D721Med (cell line): ENCODE measurements at places on chromosomes 5 and 9.

DNA sequence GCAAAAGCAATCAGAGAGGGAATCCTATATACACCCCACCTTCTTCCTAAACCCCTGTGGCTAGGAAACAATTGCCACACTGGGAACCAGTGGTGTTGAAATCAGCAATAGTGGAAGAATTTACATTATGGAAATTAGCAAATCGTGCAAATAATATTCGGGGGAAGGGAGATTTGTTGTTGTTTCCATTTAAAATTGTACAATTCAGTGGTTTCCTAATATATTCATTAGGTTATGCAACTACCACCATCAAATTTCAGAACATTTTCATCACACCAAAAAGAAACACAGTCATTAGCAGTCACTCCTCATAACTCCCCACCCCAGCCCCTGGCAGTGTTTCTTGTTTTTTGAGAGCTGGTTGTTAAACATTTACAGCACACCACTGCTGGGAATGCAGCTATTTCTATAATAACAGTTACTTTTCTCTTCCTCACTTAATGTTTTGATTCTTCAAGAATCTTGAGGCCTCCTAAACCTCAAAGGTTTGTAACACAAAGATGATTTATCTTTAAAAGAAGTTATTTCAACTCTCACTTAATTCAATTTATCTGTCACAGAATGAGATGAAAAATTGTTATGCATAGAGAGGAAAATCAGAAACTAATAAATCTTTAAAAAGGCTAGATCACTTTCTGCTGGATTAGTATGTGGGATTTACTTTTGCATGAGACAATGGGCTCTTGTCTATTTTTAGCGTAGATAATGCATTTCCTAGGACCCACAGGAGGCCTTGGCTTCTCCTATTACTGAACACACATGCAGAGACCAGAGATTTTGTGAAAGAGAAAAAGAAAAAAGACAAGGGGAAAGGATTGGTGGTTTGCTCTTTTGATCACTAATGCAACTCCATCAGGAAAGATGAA lies 91.8 kb upstream of the DAPK1 start:
- no peak for DNase-seq

DNA sequence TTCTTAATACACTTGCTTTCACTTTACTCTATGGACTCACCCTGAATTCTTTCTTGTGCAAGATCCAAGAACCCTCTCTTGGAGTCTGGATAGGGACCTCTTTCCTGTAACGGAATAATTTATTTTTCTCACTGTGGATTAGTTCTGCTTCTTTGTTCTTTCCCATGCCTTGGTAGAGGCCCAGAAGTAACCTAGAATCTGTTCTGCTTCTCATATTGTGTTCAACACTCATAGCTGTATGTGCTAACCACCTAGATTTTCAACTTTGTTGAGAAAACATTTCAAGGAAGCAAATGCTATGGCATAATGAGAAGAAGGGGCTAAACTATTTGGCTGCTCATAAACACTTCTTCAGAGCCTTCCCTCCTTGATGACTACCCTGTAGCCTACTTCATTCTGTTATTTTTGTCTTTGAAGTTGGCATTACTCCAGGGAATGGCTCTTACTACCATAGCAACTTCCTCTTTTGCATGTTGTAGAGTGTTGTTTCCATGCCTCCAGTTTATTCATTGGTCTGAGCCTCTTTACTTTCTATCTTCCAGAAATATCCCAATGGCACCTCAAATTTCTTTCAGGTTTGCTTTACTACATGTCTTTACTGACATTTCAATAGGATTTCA lies 74.3 kb downstream of the KIAA0825 start:
- DNase-seq: no peak

DNA sequence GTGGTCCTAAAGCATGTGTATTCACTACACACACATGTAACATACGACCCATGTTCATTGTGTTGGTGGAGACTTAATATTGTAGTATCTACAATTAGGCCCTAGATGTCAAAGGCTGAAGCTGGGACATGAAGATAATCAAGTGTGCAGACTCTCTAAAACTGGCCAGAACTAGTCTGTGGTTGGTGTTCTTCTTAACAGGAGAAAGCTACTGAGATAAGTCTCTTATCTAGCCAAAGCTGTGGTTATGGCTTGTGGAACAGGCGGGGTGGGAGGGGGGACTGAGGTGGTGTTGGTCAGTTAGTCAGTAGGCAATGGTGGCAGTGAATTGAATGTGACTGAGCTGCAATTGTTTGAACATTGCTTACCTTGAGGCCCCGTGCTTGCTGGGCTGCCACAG lies 112.7 kb upstream of the SLC24A2 start:
- no peak for DNase-seq

DNA sequence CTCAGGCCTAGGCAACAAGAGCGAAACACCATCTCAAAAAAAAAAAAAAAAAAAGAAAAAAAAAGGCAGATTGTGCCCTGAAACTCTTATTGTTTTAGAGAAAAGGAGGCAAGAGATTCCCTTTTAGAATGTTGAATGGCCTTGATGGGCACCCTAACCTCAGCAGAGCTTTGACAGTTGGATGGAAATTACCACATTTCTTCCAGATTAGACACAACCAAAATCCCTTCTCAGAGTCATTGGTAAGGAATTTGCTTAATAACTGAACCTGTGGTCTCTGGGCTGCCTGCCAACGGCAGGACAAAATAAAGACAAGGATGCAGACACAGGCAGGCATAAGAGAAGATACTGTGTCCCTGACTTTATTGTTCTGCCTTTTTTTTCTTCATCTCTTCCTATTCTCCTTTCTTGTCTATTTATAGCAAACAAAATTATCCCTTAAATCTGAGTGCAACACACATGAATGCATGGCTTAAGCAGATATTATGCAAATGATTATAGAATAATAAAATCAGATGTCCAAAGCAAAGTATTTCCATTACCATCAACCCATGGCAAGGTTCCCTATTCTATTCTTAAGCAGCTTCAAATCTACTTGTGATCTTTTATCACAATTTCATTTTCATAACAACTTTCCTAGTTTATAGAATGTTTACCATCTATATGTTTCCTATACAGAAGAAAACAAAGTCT lies 37.3 kb upstream of the TRIO start:
- DNase-seq: no peak

GRCh38 chr5:180141068-180141660 lies 67.8 kb downstream of the RASGEF1C start:
- no peak for DNase-seq

GRCh38 chr9:123424552-123425225 lies 68.7 kb downstream of the CRB2 start:
- DNase-seq: no peak

DNA sequence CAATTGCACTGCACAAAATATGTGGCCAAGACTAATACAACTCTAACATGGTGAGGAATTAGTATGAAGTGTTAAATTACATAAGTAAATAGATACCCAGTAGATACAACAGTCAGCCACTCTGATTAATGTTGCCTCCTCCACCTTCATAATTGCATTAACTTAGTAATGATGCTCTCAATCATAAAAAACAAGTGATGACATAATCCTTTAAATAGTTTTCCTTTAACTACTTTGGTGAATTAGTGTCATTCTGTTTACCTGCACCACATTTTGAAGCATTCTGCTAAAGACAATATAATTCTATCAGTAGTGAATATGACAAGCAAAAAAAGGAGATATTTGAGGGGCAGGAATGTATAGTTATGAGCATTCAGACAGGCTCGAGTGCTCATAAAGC lies 265.9 kb upstream of the SLC24A2 start:
- DNase-seq: no peak

- DNase-seq: no peak
These were observed 21.9 kb downstream of the ARHGEF37 start for GRCh38 chr5:149603210-149603609.

GRCh38 chr9:91824601-91825305 lies 125.3 kb downstream of the ROR2 start:
- DNase-seq: no peak

DNA sequence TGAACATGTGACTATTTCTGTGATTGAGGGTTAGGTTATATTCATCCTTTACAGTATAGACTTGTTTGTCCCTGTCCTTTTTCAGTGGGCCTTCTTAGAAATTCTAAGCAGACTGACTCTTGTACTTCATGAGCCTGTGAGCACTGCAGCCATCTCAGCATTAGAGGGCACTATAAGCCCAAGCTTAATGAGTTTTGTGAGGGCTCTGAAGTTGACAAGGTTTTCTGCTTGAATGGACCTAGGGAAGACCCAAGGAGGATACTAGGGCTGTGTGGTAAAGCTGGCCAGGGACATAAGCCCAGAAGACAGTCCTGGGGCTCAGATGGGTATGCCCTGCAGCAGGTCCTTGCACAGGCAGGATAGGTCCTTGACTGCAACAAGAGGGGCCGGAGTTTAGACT lies 126.5 kb downstream of the MRPS30 start:
- no peak for DNase-seq

- no peak for DNase-seq
These were observed 17.4 kb downstream of the FYB1 start for GRCh38 chr5:39201781-39202596.

DNA sequence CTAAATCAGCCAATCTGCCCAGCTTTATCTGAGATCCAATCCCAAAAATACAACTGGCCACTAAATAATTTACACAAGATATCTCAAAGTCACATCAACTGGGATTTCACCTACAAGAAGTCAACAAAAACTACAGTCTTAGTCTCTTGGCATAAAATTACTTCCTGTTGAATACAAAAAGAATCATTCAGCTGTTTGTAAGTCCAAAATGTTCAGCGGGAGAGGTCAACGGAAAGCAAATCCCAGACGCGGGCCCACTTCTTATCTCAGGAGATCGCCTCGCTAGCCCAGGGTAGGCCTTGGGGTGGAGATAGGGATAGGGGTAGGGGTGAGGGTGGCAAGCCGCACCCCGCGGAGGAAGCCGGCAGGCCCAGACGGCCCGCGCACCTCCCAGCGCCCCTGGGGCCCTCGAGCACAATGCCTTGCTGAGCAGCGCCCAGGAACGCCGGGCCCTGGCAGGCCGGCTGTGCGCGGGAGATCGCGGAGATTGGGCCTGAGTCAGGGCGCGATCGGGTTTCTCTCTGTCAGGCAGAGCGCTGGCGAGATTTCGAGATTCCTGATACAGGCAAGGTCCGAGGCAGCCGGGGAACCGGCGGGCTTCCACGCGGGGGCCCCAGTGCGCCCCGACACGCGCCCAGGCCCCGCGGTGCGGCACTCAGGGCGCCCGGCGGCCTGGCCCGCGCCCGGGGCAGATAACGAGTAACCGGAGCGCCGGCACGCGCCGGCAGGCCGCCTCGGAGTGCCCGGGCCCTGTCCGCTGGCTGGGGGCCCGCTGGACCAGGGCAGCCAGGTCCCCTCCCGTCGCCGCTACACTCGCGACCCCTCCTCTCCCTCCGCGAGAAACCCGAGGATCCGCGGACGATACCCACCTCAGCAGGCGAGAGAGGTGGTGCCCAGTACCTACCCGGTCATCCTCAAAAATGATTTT lies 601 bp downstream of the HINT1 start:
- DNase-seq: peak; percentile 23

GRCh38 chr5:158430166-158430797 lies 571.3 kb upstream of the CLINT1 start:
- no peak for DNase-seq

DNA sequence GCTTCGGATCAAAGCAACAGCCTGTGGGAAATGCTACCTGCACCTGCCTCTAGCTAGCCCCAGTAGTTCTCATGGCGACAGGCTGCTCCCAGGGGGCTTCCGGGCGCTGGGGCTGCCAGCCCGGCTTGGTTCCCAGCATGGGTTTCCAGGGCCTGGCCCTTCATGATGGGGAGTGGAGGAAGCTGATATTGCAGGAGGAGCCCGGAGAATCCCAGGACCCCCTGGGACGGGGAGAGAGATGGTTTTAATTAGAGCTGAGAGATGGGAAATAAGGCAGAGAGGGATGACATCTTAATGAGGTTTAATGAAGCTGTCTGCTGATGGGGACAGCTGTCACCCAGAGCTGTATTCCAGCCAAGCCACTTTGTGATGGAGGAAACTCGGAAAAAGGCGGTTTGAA lies 78.6 kb downstream of the CFAP77 start:
- no peak for DNase-seq

DNA sequence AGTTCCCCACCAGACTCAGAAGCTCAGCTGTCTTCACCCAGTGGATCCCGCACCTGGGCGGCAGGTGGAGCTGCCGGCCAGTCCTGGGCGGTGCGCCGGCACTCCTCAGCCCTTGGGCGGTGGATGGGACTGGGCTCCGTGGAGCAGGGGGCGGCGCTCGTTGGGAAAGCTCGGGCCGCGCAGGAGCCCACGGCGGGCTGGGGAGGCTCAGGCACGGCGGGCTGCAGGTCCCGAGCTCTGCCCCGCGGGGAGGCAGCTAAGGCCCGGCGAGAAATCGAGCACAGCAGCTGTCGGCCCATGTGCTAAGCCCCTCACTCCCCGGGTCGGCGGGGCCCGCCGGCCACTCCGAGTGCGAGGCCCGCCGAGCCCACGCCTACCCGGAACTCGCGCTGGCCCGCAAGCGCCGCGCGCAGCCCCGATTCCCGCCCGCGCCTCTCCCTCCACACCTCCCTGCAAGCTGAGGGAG lies 560.0 kb downstream of the BRINP1 start:
- no peak for DNase-seq

- no peak for DNase-seq
These were observed 822 bp downstream of the RASEF start for GRCh38 chr9:83061990-83062650.

DNA sequence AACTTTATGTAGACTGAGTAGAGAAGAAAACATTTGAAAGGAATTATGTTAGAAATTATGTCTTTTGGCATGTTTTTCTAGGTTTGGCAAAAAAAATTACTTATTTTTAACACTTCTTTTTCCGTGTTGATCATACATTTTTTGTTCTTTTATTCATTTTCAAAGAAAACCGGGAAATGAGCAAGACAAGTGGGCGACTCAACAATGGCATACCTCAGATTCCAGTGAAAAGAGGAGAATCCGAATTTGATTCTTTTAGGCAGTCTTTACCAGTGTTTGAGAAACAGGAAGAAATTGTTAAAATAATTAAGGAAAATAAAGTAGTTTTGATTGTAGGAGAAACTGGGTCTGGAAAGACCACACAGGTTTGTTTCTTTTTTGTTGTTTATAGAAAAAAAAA lies 12.9 kb downstream of the YTHDC2 start:
- DNase-seq: no peak
